ENCODE measurements at places on chromosomes 1 and 21.

GRCh38 chr21:42235593-42235992 lies 16.7 kb downstream of the ABCG1 start:
- DNase-seq = no peak

DNA sequence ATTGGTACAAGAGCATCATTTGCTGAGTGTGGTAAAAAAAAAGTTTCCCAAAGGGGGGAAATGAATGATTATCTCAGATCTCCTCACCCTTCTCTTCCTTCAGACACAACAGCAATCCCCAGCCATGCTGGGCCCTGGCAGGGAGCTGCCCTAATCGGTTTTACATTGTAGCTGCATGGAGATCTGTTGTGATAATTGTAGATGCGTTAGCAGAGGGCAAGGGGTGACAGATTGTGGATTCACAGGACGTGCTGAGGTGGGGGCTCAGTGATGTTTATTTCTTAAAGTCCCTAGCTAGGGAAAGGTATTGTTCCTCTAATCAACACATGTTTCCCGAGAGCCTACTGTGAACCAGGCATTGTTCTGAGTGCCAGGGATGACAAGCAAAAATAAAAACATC lies 304.1 kb downstream of the PBX1 start:
- no peak for DNase-seq

- DNase-seq = no peak
These were observed 6.8 kb downstream of the NCF2 start for GRCh38 chr1:183583466-183583865.

DNA sequence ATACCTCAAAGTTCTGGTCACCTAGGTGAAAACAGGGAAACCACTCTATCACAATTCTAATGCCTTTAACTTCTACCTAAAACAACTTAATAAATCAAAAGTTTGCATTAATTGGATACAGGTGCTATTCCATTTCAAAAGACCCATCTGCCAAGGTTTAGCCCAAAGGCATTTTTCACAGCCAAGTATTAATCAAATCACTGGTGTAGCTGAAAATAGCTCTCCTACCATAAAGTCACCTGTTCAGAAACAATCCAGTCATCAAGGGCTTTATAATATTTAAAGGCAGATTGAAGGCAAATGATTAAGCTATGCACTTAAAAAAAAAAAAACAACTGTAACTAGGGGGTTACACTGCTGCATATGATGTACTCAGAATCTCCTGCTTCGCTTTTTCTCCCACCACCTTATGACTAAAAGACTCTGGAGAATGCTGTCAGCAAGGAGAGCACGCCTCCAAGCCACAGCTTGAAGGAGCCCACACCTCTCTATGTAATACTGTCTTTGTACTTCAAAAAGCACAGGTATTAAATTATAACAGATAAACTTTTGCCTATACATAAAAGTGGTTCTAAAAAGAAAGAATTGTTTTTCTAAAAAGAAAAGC lies 20.5 kb downstream of the KIAA0319L start:
- no peak for DNase-seq

- DNase-seq = no peak
These were observed 541.4 kb upstream of the PLXNA2 start for GRCh38 chr1:208785629-208786028.

GRCh38 chr1:209076688-209077087 lies 506.8 kb upstream of the CAMK1G start:
- DNase-seq = no peak

- no peak for DNase-seq
These were observed 3.4 kb downstream of the FCER1G start for GRCh38 chr1:161218301-161219077.

GRCh38 chr21:45335761-45336534 lies 48.3 kb upstream of the POFUT2 start:
- no peak for DNase-seq

GRCh38 chr1:22080191-22080590 lies 27.7 kb downstream of the CDC42 start:
- DNase-seq = no peak

DNA sequence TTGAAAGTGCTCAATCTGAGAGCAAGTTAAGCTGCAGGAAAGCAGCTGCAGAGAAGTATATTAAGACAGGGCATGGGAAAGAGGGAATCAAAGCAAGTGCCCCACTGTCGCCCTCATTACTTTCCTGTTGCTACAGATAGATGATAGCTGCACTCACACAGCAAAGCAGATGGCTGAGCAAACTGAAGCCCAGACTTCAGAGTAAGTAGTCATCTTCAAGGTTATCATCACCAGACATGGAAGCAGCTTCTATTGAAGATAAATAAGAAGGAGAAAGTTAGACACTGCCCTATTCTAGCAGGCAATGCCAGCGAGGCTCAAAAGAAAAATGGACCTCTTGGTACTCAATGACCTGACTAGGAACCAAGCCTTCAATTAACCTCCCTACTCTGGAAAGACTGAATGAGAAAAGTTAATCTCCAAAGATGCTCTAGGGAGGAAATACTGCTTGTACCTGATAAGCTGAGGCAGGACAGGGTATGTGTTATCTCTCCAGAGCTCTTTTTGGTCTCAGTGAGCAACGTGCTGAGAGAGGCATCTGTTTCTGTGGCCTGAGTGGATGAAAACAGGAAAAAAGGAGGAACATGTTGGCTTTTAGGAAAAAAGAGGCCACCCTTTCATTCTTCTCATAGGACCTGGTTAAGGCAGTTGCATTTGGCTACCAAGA lies 11.1 kb upstream of the MRPL9 start:
- no peak for DNase-seq

DNA sequence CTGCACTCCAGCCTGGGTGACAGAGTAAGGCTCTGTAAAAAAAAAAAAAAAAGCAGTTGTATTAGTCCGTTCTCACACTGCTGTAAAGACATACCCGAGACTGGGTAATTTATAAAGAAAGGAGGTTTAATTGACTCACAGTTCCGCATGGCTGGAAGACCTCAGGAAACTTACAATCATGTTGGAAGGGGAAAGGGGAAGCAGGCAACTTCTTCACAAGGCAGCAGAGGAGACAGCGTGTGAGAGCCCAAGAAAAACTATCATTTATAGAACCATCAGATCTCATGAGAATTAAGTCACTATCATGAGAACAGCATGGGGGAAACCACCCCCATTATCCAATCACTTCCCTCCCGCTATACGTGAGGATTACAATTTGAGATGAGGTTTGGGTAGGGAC lies 151.7 kb upstream of the NR5A2 start:
- no peak for DNase-seq

DNA sequence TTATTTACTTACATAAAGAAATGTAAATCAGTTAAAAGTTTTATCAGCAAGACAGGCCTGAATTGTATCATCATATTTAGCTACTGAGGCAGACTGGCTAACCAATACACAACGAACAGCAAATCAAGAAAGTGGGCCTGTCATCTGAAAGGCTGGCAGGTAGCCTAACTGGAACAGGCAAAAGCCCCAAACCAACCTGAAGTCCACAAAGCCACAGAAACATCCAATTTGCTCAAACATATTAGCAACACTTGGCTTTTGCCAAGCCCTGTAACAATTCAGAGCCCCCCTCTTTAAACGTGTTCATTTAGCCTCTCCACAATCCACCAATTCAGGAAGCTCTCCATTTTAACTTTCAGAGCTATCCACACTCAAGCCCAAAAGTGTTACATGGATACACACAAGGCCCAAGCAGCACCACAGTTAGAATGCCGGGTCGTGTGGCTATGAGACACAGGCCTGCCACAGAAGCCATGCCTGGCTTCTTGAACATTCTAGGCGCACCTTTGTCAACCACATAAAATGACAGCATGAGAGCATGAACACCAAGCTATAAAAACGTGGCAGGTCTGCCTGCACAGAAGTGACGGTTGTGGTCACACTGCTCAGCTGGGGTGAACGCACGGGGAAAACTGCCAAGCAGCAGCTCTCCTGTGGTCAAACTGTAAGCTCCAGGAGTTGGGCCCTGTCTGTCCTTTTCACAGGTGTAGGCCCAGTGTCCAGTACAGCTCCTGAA lies 49.3 kb downstream of the CD34 start:
- DNase-seq = no peak

DNA sequence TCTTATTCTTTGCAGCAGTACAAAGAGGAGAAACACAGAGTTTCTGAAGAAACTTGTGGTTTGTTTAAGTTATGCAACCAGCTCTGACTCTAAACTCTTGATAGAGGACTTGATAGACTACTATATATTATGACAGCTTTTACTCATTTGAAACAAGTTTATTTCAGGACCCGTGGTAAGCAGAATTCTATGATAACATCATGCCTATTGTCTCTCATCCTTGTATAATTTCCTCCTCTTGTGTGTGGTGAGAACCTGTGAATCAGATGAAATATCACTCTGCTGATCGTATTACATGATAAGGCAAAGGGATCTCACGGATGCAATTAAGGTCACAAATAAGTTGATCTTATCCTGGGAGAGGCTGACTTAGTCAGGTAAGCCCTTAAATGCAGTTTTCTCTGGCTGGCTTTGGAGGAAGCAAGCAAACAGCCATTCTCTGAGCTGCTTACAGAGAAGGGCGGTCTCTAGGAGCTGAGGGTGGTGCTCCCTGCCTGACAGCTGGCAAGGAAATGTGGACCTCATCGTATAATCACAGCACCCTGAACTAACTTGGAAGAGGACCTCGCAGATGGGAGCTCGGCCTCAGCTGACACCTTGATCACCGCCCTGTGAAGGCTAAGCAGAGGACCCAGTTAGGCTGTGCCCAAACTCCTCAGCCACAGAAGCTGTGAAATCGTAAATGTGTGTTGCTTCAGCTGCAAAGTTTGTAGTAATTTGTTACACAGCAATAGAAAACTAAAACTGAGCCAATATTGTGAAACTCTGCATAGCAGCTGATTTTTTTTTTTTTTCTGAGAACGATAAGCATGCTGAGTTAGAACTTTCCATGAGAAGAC lies 151.1 kb upstream of the DPT start:
- no peak for DNase-seq

GRCh38 chr1:150535511-150536287 lies 13.5 kb upstream of the ADAMTSL4 start:
- DNase-seq = no peak

- DNase-seq = no peak
These were observed 69.0 kb upstream of the MARK1 start for GRCh38 chr1:220458936-220459335.

GRCh38 chr21:37874481-37874880 lies 41.8 kb downstream of the KCNJ6 start:
- DNase-seq = no peak

GRCh38 chr1:207321790-207322645 lies 540 bp downstream of the CD55 start:
- DNase-seq = no peak

- DNase-seq = no peak
These were observed 376.5 kb upstream of the DAB1 start for GRCh38 chr1:57800376-57800775.

- no peak for DNase-seq
These were observed 1583.3 kb downstream of the MRPL39 start for GRCh38 chr21:24023936-24024335.

DNA sequence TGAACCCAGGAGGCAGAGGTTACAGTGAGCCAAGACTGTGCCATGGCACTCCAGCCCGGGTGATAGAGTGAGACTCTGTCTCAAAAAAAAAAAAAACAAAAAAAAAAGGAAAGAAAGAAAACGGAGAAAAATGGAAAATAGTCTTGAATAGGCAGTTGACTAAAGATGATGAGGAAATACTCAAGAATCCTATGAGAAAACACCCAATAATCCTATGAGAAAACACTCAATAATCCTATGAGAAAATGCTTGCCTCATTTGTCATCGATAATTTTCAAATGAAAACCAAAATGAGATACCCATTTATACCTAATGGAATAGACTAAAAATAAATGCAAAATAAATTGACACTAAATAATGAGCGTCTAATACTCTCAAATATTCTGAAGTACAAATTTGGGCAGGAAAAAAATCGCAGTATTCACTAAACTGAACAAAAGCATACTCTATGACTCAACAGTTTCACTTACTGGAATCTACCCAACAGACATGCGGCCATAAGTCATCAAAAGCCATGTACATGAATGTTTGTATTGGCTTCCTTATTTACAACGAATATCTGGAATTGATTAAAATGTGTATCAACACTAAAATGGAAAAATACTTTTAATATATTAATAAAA lies 733.9 kb upstream of the CHRM3 start:
- no peak for DNase-seq

- DNase-seq = no peak
These were observed 270.0 kb upstream of the ZRANB2 start for GRCh38 chr1:71350805-71351204.

GRCh38 chr21:45282283-45283034 lies 5.2 kb downstream of the POFUT2 start:
- DNase-seq = no peak

- DNase-seq = no peak
These were observed 7.0 kb downstream of the TCHH start for GRCh38 chr1:152107984-152108881.

- no peak for DNase-seq
These were observed 113.9 kb upstream of the USP24 start for GRCh38 chr1:55329091-55329490.

DNA sequence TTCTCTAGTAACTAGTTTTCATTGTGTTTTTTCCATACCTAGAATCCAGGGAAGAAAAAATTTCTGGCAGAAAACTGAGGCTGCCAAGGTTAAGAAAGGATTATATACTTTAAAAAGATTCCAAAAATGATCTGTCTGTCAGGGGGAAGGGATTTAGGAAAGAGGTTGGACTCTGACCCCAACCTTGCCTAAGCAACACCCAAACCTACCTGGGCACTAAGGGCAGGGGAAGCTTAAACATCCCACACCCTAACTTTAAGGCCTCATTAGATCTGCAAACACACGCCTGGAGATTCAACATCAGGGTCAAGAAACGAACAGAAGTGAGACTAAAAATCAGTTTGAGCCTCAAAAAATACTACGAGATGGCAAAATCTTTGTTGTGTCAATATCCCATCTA lies 19.4 kb downstream of the KDM5B start:
- DNase-seq = no peak

DNA sequence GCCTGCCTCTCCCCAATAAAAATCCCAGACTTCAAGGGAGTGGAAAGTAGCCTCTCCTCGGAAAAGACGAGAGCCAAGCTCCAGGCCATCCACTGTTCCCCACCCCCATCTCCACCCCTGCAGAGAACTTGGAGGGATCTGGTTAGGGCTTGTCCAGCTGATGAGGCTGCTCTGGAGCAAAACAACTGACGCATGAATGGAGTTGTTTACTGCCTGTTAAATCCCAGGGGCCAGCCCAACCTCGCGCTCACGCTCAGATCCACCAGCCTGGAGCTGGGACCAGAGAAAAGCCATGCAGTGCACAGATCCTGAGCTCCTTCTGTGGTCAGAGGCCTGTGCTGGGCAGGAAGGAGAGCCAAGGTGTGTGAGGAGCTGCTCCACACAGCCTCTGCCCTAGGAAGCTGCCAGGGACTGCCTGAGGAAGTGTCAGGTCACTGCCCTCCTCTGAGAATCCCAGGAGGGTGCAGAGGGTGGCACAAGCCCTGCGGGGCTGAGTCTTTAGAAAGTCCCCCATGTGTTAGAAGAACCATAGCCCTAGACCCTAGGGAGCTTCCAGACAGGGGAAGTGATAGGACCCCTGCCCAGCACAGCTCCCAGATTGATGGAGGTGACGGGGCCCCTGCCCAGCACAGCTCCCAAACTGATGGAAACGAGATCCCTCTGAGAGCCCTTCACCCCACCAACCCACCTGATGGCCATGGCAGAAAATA lies 109.0 kb upstream of the IPO9 start:
- DNase-seq = no peak

- DNase-seq = no peak
These were observed 5.1 kb upstream of the VWA1 start for GRCh38 chr1:1430114-1430982.

Data from esophagus squamous epithelium (tissue), 5 donors.